ENCODE measurements at places on chromosomes 16 and 17. TPM values are rescaled to one million over a fixed set of nuclear protein-coding genes. Genes with fewer than 3 reads are reported as not detected.
A peak's percentile ranks its signal among the peaks of the same experiment; 100 is the strongest.

DNA sequence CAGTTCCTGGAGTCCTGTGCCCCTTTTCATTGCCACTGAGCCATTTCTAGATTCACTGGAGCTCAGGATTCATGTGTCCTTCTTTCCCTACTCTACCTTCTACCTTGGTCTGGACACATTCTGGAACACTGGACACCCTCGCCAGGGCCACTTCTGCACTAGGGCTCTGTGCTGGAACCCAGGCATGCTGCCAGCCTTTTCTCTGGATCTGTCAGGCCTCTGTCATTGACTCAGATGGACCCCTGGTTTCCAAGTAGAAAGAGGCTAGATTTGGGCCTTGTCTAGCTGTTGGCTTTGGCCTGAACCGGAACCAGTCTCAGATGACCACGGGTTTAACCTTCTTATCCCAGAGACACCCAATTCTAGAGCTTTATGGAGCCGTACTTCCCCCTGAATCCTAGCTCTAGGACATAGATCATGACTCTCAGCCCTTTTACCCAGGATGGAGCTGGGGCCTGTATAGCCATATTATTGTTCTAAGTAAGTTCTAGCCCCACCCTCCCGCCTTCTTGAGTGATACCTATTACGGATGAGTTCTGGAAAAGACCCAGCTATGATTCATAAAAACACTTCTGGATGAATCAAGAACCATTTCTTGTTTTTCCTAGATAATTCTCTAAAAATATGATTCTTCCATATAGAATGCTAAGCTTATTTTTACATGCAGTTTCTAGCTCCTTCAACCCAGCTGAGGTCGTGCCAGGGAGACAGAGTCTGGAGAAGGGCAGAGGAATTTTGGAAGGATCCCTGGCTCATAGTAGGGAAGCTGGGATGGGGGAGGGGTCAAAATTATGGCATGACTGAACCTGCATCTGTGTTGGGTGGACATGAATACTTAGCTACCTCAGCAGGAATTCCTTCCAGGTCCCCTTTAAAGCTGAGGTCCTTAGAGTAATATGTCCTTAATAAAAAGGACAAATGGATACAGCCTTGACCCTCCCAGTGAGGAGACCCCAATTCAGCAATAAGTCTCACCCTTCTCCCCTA is 1.1 kb upstream of the CHRNB1 start:
- H3K36me3 ChIP-seq, result no peaks in the 10 kb centered on the region
- DNase-seq, result no peak
- no peak overlapping the region for H3K27ac ChIP-seq
- H3K27me3 ChIP-seq, result peaks cover 57% of the 10 kb centered on the region
- peaks cover 33% of the 10 kb centered on the region for H3K4me1 ChIP-seq
- no peak overlapping the region for H3K4me3 ChIP-seq

Gene SEPTIN12
- polyA plus RNA-seq, result not detected

DNA sequence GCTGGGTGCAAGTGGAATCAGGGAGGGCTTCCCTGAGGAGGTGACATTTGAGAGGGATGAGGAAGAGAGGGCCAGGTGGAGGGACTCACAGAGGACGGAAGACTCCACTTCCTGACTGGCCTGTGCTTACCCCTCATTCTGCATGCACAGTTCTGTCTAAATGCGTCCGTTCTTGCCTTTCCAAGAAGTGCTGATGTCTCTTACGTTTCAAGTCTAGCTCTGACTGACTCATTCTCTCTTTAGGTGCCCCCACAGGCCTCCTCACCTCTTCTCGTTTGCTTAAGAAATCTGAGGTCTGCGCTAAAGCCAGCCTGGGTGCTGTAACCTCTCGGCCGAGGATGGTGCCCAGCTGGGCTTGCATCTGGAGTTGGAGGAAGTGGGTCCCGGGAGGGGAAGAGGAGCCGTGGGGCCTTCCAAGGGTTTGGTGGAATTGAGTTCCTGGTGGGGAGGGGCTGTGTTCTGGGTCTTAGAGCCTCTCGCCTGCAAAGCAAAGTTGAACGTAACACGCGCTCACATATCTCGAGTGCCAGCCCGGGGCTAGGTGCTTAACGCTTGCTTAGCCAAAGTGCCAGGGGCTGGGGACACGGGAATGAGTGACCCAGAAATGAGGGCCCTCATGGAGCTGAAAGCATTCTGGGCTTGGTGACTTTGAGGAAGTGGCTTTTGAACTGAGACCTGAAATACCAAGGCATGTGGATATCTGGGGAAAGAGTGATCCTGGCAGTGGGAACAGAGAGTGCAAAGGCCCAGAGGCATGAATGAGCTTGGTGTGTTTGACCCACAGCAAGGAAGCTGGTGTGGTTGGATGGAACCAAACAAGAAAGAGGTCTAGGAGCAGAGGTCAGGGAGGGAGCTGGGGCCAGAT is 4.8 kb downstream of the IL4R start:
- no peak overlapping the region for H3K27ac ChIP-seq
- H3K27me3 ChIP-seq, result no peaks in the 10 kb centered on the region
- no peaks in the 10 kb centered on the region for H3K36me3 ChIP-seq
- H3K4me1 ChIP-seq, result peaks cover 87% of the 10 kb centered on the region
- H3K4me3 ChIP-seq, result peak overlapping the region; percentile 90
- peak; percentile 48 for DNase-seq

Gene CD300LG
- polyA plus RNA-seq, result not detected

- peaks cover 36% of the 10 kb centered on the region for H3K4me1 ChIP-seq
- H3K36me3 ChIP-seq, result peaks cover 36% of the 10 kb centered on the region
- DNase-seq, result no peak
- H3K4me3 ChIP-seq, result peak overlapping the region; percentile 90
- H3K27me3 ChIP-seq, result no peaks in the 10 kb centered on the region
- H3K27ac ChIP-seq, result peak overlapping the region; percentile 94
Measured at GRCh38 chr17:38852771-38853291, 690 bp downstream of the RPL23 start.

DNA sequence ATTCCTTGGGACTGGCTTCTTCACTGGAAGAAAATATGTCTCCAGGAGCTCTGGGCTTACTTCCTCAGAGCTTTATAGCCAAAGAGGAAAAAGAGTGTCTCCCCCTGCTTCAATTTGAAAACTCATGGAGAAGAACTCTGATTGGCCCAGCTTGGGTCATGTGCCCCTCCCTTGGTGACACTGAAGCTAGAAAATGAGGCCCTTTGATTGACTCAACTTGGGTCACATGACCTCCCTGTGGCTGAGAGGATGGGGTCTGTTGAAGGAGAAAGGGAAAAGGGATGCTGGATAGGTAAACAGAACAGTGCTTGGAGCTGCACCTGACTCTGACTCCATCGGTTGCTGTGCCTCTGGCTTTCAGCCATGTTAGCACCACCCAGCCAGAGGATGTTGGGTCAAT is 70.6 kb upstream of the KSR1 start:
- DNase-seq, result no peak
- no peak overlapping the region for H3K27ac ChIP-seq
- no peaks in the 10 kb centered on the region for H3K27me3 ChIP-seq
- H3K4me3 ChIP-seq, result no peak overlapping the region

DNA sequence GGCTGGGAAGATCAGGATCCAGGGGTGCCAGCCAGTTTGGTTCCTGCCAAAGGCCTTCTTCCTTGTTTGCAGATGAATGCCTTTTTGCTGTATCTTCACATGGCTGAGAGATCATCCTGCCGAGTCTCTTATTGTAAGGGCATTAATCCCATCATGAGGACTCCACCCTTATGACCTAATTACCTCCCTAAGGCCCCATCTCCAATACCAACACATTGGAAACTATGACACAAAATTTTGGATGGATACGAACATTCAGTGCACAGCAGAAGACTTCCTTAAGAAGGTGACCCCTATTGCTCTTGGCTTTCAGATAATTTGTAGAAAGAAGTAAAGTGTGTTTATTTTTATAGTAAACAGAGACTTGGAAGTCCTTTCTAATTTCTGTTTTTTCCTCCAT is 1164.7 kb upstream of the CDH8 start:
- no peak for DNase-seq
- H3K4me1 ChIP-seq, result no peaks in the 10 kb centered on the region
- no peaks in the 10 kb centered on the region for H3K27me3 ChIP-seq
- no peaks in the 10 kb centered on the region for H3K36me3 ChIP-seq

Gene TBC1D3B
- polyA plus RNA-seq, result 0.49 TPM

- DNase-seq, result no peak
- H3K36me3 ChIP-seq, result no peaks in the 10 kb centered on the region
- H3K4me1 ChIP-seq, result peaks cover 6% of the 10 kb centered on the region
- no peaks in the 10 kb centered on the region for H3K27me3 ChIP-seq
- H3K4me3 ChIP-seq, result peak overlapping the region; percentile 56
Measured at GRCh38 chr17:28404812-28405570, 1.0 kb downstream of the SLC46A1 start.

DNA sequence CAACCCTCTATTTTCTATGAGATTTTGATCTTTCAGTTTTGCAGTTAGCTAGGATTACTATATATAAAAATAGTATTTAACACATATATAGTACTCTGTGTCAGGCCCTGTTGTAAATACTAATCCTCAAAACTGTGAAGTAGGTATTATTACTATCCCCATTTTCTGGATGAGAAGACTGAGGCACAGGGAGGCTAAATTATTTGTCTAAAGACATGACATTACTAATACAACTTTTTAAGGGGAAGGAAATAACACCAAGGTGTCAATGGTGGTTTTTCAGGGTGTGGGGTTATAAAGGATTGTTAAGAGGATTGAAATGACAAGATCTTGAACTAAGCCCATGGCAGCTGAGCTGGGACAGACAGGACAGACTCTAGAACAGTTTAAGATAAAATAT is 4.1 kb upstream of the WSB1 start:
- H3K4me1 ChIP-seq, result peaks cover 8% of the 10 kb centered on the region
- H3K4me3 ChIP-seq, result no peak overlapping the region
- DNase-seq, result no peak
- no peak overlapping the region for H3K27ac ChIP-seq
- no peaks in the 10 kb centered on the region for H3K27me3 ChIP-seq

- no peak overlapping the region for H3K27ac ChIP-seq
- no peaks in the 10 kb centered on the region for H3K27me3 ChIP-seq
- DNase-seq, result no peak
- no peak overlapping the region for H3K4me3 ChIP-seq
- H3K4me1 ChIP-seq, result no peaks in the 10 kb centered on the region
Measured at GRCh38 chr16:64469906-64470702, 651.8 kb downstream of the CDH11 start.

All from CD8-positive, alpha-beta memory T cell (primary cell).